ENCODE measurements at places on chromosomes 3 and 15.

DNA sequence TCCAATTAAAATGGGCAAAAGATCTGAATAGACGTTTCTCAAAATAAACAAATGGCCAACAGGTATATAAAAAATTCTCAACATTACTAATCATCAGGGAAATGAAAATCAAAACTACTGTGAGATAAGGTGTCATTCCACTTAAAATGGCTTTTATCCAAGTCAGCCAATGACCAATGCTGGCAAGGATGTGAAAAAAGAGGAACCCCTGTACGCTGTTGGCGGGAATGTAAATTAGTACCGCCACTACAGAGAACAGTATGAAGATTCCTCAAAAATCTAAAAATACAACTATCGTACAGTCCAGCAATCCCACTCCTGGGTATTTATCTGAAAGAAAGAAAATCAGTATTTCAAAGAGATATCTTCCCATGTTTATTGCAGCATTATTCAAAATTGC is 176.9 kb upstream of the STT3B start:
- no peak for DNase-seq

DNA sequence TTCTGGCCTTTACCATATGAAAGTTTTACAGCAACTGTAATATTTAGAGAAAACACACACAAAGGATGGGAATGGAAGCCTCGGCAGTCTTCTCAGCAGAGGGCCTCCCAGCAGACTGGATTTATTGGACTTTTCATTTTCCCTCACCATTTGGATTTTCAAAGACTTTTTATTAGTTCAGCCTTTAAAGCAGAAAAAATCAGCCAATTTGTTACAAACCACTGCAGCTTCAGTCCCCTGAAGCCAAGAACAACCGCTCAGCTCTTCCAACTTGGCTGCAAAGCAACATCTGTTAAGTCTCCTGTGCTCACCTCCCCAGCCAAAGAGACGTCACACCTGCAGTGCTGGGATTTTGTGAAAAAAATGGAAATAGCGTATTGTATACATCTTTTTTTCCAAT is 120.8 kb downstream of the GMPS start:
- no peak for DNase-seq

DNA sequence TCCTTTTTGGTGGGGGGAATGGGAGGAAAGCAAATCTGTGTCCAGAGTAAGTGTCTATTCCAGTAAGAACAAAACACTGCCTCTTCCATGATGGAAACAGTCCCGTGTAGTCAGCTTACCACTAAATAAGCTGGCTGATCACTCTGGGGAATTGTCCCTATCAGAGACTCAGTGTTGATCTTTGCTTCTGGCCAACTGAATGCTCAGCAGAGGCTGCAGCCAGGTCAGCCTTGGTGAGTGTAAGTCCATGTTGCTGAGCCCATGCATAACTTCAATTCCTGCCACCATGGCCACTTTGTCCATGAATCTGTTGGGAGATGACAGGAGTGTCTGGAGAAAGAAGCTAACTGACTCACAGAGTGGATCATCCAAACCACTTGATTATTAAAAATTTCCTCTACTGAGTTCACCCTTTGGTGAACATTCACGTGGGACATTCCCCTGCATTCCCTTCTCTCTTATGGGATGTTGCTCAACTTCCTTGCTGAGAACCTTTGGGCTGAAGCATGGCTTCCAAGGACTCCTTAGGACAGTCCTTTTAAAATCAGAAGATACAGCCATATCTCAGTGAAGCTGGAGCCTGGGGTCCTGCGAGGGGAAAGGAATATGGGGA is 33.9 kb upstream of the XCR1 start:
- no peak for DNase-seq

DNA sequence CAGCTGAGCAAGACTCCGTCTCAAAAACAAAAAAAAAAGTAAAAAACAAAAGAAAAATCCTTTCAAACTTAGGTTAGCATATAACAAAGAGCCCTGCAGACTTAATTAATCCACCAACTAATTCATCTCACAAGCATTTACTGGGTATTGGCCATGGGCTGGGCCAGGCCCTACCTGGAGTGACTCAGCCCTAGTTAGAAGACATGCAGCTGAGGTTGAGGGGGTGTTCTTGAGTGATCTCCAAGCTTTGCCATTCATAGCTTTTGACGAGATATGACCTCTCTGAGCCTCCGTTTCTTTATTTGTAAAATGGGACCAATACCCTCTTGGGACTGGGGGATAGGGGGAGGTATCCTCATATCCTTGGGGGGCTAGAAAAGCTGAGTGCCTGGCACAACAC is 7.8 kb downstream of the FBXL22 start:
- no peak for DNase-seq

DNA sequence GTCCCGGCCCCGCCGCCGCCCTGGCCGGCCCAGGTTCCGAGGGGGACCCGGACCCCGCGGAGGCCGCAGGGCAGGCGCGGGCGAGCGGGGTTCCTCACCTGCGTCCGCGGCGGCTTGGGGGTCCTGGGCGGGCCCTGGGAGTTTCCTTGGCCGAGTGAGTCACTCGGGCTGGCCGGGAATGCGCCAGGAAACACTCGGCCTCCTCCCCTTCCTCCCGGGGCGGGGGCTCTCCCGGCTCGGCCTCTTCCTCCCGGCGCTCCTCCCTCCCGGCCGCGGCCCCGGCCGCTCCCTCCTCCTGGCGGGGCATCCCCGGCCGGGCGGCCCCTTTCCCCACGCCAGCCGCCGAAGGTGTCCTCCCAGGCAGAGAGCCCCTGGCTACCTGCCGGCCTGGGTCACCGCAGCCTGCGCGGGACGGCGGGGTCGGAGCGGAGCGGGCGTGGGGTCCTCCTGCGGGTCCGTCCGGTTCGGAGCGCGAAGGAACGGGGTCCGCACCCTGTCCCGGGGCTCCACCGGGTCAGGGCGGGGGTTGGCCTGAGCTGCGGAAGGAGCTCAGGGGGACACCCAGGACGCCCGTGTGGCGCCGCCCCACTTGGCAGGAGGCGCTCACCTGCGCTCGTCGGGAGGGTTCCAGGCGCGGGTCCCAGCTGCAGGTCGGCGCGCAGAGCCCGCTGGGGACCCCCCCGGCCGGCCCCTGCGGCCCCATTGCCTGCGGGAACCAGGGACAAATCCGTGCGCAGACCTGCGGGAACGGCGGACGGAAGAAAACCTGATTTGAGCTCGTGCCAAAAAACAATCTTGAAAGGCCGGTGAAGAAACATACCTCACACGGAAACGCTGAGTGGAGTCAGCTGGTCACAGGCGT is at the start of gene CYFIP1:
Gene CYFIP1, minus strand, starts transcription at position 180 of the 862 bp plus-strand sequence. CDS start 33,083 bp downstream, outside the sequence.
- peak; percentile 42 for DNase-seq

GRCh38 chr3:41239587-41239986 is 40.3 kb downstream of the CTNNB1 start:
- no peak for DNase-seq

DNA sequence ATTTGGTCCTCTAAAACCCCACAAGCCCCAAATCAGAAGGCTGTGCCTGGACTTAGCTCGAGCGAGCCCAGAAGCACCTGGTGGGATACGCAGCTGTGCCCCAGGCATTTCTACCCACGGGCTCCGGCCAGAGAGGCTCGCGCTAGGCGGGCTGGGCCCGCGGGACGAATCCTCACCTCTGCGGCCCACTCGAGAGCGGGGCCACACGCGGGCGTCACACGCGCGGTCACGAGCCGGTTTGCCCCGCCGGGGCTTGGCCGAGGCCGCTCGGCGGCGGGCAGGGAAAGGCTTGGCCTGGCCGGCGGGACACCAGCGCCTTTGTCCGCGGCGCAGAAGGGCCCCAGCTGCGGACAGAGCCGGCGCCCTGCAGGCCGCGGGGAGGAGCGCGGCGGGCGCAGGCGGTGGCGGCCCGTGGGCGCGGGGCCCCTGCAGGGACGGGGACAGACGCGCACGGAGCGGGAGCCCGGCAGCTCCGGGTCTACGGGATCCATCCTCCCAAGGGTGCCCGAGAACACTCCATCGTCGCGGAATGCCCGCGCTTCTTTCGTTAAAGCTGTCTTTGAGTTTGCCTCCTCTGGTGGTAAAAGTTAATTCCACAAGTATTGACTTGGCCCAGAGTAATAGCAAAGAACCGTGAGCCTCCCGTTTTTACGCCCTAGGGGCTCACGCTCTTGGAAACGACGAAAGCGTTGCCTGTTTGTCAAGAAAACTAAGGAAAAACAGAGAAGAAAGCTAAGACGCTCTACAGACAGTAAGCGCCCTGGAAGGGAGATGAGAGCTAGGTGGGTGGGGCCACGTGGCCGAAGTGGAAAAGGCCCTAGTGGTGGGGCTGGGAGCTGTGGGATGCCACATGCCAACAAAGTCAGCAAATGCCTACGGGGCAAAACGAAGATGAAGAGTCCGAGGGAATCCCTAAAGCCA is 26.4 kb downstream of the TYRO3 start:
- peak; percentile 38 for DNase-seq

DNA sequence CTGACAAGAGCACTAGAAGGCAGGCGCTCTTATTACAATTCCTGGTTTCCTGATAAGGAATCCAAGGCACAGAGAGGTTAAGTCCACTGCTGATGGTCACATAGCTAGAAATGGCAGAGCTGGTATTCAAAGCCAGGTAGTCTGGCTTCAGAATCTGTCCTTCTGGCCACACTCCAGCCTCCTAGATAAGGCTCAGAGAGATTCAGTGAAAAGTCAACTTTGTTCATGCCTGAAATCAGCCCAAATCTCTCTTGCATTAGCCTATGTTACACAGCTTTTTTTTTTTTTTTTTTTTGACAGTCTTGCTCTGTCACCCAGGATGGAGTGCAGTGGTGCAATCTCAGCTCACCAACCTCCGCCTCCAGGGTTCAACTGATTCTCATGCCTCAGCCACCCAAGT is 21.1 kb upstream of the CMTM8 start:
- no peak for DNase-seq

GRCh38 chr3:18027161-18027939 is 284.9 kb upstream of the TBC1D5 start:
- DNase-seq = no peak

DNA sequence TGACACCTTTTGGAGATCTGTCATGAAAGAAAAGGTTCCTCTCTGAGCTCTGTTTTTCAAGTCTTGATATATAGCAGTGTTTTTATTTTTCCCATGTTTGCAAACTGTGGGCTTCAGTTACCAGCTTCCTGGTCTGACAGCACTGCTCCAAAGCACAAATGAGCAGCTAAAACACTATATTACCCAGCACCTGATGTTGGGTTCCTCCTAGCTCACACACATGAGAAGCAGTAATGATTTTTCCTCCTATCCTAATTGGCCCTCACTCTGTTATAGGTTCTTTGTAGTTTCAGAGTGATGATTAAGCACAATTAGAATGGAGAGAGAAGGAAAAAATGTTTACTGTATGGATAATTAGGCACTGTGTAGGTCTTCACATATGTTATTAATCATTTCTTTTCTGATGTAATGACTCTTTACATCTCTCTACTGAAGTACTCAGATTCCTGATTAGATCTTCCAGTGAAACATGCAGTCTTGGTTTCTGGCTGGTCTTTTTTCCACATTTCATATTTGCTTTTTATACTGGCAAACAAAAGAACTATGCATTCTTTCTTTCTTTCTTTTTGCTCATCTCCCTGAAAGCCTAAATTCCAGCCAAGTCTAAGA is 939.7 kb downstream of the NSUN3 start:
- DNase-seq = no peak

GRCh38 chr3:19526071-19526470 is 377.8 kb downstream of the KCNH8 start:
- DNase-seq = no peak

- DNase-seq = no peak
Observed at GRCh38 chr3:4741404-4742307, 237.6 kb upstream of the BHLHE40 start.
